Right lobe of liver (tissue), 6 donors: ENCODE measurements at places on chromosomes 12 and 14. TPM values are rescaled to one million over a fixed set of nuclear protein-coding genes. Genes with fewer than 3 reads are reported as not detected.

DNA sequence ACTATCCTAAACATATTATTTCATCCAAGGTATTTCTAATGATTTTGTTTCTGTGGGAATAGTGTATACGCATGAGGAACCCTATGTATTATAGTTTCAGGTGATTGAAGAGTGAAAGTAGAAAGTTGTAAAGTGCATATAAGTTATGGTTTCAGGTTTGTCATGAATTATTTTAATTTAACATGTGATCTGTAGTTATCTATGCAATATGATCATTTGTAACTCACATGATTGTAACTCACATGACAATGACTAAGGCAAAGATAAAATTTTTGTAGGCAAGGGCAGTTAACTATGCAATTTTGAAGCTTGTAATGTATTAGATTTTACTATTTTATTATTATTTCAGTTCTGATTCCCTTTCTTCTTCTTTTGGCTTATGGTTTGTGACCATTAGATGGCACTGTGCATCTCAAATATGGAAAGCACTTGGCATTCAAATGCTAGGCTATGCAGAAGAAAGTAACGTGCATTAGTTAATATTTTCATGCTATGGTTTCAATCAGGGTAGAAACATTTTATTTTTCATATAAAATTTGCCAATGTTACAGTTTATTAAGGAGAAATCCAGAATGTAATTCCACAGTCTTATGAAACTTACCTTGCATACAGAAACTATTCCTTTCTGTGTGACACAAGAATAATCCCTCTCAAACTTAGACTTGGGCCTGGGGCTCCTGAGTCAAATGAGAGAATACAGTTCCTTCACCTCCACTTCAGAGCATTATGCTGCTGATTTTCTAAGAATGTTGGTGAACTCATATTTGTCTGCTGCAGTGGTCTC lies 15.8 kb upstream of the TMEM30B start:
- H3K4me1 ChIP-seq = no peaks in the 10 kb centered on the region
- no peaks in the 10 kb centered on the region for H3K36me3 ChIP-seq
- H3K27ac ChIP-seq = no peak overlapping the region
- no peak for DNase-seq
- no peak overlapping the region for H3K4me3 ChIP-seq
- H3K27me3 ChIP-seq = no peaks in the 10 kb centered on the region

- H3K4me3 ChIP-seq = peak overlapping the region; percentile 79
- H3K4me1 ChIP-seq = no peaks in the 10 kb centered on the region
- DNase-seq = no peak
Observed at GRCh38 chr14:100283984-100284881, 22.0 kb downstream of the SLC25A29 start.

The PCED1B gene
- 0.62 TPM for total RNA-seq

The DENND5B gene
- 16.4 TPM for total RNA-seq

The ADAM20 gene
- total RNA-seq = 0.67 TPM

The FAM90A1 gene
- total RNA-seq = 0.07 TPM
